NK-92 treated with Interleukin-12 subunit alpha and Interleukin-12 subunit beta, amount 100 ng/mL, for 24 hours (cell line): ENCODE measurements at places on chromosomes 5 and 9.

GRCh38 chr9:112869041-112869529, 21.6 kb downstream of the SLC46A2 start:
- no peak for DNase-seq

GRCh38 chr5:173291722-173292658, 36.2 kb downstream of the STC2 start:
- DNase-seq: no peak

GRCh38 chr5:43041669-43042175, 1.6 kb upstream of the ANXA2R start:
- DNase-seq: no peak

GRCh38 chr5:113546703-113547183, 33.2 kb downstream of the YTHDC2 start:
- no peak for DNase-seq

- DNase-seq: no peak
Measured at GRCh38 chr5:34460496-34460895, 195.6 kb upstream of the RAI14 start.
